Small intestine (tissue), 16 donors: ENCODE measurements at places on chromosomes 11 and 22. TPM values are rescaled to one million over a fixed set of nuclear protein-coding genes. Genes with fewer than 3 reads are reported as not detected.
A peak's percentile ranks its signal among the peaks of the same experiment; 100 is the strongest.

DNA sequence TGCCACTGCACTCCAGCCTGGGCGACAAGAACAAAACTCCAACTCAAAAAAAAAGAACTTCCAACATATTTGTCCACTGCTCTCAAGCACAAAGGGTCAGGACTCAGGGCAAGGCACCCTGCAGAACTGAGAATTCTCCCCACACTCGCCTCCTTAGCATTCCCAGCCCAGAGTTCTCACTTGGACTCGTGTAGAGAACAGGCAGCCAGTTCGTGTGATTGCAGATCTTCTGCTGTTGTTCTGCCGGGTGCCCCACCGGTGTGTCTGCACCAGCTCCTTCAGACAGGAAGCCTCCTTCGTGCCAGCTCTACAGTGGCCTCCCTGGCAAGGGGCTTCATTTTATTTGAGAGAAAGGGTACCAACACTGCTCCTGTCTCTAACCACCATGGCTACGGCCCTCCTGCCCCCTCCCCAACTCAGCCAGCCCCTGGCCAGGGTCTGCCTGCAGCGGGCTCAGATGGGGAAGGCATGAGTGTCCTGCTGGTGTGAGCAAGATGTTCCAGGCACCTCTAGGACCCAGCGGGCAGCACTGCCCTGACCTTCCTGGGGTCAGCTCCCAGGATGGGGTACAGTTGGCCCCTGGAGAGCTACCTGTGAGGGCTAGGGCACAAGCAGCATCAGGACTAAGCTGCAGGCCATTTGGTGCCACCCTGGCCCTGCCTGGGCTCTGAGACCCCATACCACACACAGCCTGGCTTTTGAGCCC, 19.5 kb upstream of the SCGB1A1 start:
- no peaks in the 10 kb centered on the region for H3K4me1 ChIP-seq
- H3K27ac ChIP-seq = no peak overlapping the region
- DNase-seq = no peak
- H3K36me3 ChIP-seq = peaks cover 2% of the 10 kb centered on the region
- H3K4me3 ChIP-seq = no peak overlapping the region

DNA sequence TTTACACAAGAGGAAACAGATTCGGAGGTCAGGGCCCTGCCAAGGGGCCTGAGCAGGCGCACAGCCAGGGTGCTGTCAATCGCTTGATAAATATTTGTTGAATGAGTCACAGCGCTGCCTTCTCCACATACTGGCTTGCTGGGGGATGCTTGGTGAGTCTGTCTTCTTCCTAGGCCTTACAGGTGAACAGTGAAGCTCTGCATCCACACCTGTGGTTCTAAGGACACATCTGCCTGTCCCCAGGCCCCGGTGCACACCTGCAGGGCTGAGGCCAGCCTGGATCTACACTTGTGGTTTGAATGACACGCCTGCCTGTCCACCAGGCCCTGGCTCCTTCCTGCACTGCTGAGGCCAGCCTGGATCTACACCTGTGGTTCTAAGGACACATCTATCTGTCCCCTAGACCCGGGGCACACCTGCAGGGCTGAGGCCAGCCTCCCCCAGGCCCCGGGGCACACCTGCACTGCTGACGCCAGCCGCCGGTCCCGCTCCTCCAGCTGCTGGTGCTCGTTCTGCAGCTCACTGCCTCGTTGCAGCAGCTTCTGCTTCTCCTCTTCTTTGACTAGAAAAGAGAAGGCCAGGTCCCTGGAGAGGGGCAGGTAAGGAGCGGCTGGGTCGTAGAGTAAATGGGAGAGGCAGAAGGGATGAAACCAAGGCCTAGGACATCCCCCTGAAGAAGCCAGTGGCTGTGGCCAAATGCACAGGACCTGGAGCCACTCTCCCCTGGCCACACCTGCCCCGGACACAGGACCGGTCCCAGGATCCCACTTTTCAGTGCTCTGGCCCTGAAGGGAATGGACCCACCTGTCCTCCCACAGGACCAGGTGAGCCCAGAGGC, 124.6 kb downstream of the PHF21B start:
- DNase-seq = no peak
- H3K27ac ChIP-seq = no peak overlapping the region
- H3K36me3 ChIP-seq = no peaks in the 10 kb centered on the region
- no peaks in the 10 kb centered on the region for H3K4me1 ChIP-seq

Gene CDC42EP1
- 41.1 TPM for polyA plus RNA-seq

DNA sequence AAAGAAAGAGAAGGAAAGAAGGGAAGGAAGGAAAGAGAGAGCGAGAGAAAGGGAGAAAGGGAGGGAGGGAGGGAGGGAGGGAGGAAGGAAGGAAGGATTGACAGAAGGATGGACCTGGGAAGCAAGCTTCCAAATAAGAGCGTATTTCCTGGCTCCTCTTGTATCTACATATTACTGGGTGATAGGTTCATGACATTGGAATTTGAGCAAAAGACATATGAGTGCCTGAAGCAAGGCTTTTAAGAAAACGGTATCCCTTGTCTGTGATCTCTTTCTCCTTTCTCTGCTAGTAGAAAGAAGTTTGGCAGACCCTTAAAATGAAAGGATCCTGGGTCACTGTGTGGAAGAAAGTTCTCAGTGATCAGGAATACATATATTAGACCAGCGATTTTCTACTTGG, 932.2 kb upstream of the CCDC90B start:
- H3K27me3 ChIP-seq = no peaks in the 10 kb centered on the region
- no peaks in the 10 kb centered on the region for H3K4me1 ChIP-seq

DNA sequence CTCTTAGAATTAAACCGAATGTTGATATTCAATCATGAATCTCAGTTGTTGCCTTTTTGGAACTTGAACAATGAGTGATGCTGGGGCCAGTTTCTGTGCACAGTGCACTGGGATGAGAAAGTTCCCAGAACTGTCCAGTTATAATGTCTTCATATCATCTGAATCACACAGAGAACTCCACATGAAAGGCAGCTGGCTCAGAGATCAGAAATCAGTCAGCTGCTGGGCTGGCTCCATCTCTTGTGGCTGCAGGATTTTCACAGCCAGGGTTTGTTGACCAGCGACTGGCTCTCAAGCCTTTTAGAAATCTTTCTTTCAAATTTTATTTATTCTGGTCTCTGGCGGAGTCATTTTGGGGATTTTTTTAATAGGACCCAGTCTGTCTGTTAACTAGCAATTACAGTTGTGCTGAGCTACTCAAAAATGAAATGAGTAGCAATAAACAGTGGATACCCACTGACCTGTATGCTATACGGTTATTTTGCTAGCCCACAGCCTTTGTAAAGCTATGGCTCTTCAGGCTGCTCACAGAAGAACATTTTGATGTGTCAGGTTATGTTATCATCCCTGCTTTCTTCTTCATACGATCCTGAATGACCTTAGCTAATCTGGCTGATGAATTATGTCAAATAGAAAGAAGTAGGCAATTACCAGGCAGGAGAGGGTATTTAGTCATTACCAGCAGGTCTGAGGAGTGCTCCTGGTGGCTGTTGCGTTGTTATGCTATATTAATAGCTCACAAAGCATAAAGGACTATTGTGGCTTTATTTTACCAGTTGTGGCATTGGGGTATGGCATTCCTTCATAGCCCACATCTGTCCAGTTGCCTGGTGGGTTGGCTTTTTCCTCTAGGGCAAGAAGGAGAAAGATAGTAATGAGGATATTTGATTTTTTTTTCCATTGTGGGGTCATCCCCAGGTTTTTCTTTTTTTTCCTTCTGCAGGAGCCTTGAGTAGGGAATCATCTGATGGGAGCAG, 3.6 kb downstream of the FAT3 start:
- H3K4me3 ChIP-seq = no peak overlapping the region
- DNase-seq = no peak
- H3K27me3 ChIP-seq = peaks cover 28% of the 10 kb centered on the region
- H3K27ac ChIP-seq = no peak overlapping the region
- H3K4me1 ChIP-seq = no peaks in the 10 kb centered on the region

DNA sequence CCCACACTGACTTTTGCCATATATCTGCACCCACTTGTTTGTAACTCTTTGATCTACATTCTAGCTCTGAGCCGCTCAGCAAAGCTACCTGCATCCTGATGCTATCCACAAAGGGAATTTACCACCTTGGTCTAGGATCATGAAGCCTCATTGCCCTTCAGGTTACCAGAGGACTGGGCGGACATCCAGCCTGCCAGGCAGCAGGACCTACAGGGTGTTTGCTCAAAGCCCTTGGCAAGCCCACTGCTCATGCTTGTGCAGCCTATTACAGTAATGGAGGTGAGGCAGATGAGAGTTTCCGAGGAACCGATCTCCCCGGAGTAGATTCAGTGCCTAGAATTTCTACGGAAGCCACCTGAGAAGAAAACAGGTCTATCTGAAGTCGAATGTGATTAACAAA, 417.2 kb downstream of the OPCML start:
- no peak overlapping the region for H3K4me3 ChIP-seq
- H3K27ac ChIP-seq = no peak overlapping the region
- H3K36me3 ChIP-seq = no peaks in the 10 kb centered on the region

DNA sequence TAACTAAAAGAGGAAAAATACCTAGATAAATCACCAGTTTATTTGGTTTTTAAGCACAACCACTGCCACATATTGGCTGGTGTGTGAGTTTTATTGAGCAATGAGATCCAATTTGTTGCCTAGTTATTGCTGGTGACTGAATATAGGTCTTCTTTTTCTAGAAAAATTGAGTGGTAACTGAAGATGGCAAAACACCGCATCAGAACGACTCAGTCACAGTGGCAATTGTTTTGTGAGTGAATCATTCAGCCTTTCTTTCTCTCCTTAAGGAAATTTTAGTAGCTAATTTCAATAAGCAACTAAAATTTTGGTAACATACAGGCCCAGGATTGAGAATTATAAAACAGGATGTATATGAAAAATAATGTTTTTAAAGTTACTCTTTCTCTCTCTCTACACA, 533.0 kb downstream of the KCNA4 start:
- no peak for DNase-seq
- no peaks in the 10 kb centered on the region for H3K27me3 ChIP-seq
- no peaks in the 10 kb centered on the region for H3K36me3 ChIP-seq
- no peak overlapping the region for H3K4me3 ChIP-seq

Gene SMARCB1
- polyA plus RNA-seq = 36.2 TPM

Gene TMEM45B
- polyA plus RNA-seq = 157 TPM

GRCh38 chr22:33038131-33038772, 19.9 kb downstream of the SYN3 start:
- no peak overlapping the region for H3K27ac ChIP-seq
- H3K36me3 ChIP-seq = no peaks in the 10 kb centered on the region
- H3K27me3 ChIP-seq = peaks cover 5% of the 10 kb centered on the region
- no peak overlapping the region for H3K4me3 ChIP-seq

- DNase-seq = no peak
- no peaks in the 10 kb centered on the region for H3K4me1 ChIP-seq
- peaks cover 62% of the 10 kb centered on the region for H3K27me3 ChIP-seq
- H3K4me3 ChIP-seq = no peak overlapping the region
- H3K36me3 ChIP-seq = no peaks in the 10 kb centered on the region
Measured at GRCh38 chr11:64643920-64644646, 53.1 kb downstream of the SLC22A12 start.

DNA sequence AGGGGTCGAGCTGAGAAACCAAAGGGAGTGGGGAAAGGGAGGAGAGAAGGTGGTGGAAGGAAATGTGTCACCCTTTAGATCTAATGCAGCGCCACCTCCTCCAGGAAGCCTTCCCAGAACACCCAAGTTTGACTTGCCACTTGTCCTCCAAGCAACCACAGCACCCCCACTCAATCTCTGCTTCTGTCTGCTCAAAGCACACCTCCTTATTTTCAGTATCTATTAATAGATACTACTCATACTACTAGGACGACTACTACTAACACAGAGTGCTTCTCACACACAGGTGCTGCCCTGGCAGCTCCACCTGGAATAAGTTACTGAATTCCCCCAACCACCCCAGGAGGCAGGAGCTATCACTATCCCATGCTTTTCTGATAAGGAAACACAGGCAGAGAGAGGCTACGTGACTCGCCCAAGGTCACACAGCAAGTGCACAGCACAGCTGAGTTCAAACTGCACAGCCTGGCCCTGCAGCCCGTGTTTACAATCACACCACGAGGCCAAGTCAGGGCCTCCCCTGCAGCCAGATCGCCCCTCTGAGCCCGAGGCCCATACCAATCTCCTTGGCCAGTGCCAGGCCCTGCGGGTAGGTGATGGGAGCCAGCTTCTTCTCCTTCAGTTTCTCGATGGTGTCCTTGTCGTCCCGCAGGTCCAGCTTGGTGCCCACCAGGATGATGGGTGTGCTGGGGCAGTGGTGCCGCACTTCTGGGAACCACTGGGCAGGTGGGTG, 13.2 kb downstream of the RAC2 start:
- H3K27ac ChIP-seq = no peak overlapping the region
- no peak for DNase-seq
- H3K27me3 ChIP-seq = no peaks in the 10 kb centered on the region

DNA sequence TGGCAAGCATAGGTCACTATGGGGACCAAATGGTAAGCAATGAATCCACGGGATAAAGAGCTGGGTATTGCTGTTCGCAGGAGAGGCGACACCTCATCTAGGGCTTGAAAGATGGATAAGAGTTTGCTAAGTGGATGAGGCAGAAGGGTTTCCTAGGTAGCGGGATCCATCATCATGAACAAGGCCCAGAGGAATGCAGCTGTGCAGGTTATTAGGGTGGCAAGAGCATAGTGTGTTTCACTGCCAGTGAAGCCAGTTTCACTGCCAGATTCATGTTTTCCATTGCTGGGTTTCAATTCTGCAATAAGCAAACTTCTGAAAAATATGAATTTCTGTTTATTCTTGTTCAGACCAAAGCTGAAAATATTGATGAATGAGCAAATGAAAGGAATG, 27.2 kb downstream of the WEE1 start:
- DNase-seq = no peak

DNA sequence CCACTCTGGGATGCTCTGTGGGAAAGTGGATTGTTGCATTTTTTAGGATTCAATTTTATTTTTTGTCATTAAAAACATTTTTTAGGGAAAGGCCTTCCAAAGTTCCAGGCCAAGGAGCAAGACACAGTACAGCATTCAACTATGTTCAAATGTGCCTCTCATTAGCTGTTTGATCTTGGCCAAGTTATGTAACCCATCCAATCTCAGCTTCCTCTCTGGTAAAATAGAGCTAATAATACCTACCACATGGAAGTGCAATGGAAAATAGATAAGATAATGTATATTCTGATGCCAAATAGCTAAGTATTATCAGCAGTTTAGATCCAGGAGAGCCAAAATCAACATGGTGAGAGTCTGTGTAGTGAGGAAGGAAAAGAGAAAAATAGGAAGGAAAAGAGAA, 220.3 kb upstream of the SESN3 start:
- H3K36me3 ChIP-seq = no peaks in the 10 kb centered on the region
- no peak overlapping the region for H3K27ac ChIP-seq
- no peak for DNase-seq
- H3K4me3 ChIP-seq = no peak overlapping the region
- H3K4me1 ChIP-seq = no peaks in the 10 kb centered on the region

- no peak overlapping the region for H3K4me3 ChIP-seq
Measured at GRCh38 chr22:25410849-25411248, 153.6 kb upstream of the GRK3 start.

Gene GDPD4
- polyA plus RNA-seq = not detected

- no peaks in the 10 kb centered on the region for H3K27me3 ChIP-seq
- peak; percentile 11 for DNase-seq
- H3K36me3 ChIP-seq = no peaks in the 10 kb centered on the region
- H3K4me1 ChIP-seq = no peaks in the 10 kb centered on the region
- H3K27ac ChIP-seq = no peak overlapping the region
- H3K4me3 ChIP-seq = no peak overlapping the region
Measured at GRCh38 chr11:103947546-103947919, 88.9 kb upstream of the DDI1 start.
